ENCODE measurements at places on chromosomes 16 and 17.
A peak's percentile ranks its signal among the peaks of the same experiment; 100 is the strongest.

DNA sequence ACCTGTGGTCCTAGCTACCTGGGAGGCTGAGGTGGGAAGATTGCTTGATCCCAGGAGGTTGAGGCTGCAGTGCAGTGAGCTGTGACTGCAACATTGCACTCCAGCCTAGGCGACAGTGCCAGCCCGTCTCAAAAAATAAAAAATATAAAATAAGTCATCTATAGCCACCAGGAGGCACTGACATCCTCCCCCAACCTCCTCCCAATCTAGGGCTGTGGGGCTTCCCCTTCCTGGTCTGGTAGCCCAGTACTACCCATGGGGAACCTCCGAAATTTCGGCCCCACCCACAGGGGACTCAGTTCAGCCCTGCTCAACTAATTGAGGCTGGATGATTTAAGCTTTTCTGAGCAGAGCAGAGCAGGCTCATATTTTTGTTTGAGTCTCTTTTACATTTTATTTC lies 3.2 kb downstream of the ZSCAN10 start:
- DNase-seq = no peak

DNA sequence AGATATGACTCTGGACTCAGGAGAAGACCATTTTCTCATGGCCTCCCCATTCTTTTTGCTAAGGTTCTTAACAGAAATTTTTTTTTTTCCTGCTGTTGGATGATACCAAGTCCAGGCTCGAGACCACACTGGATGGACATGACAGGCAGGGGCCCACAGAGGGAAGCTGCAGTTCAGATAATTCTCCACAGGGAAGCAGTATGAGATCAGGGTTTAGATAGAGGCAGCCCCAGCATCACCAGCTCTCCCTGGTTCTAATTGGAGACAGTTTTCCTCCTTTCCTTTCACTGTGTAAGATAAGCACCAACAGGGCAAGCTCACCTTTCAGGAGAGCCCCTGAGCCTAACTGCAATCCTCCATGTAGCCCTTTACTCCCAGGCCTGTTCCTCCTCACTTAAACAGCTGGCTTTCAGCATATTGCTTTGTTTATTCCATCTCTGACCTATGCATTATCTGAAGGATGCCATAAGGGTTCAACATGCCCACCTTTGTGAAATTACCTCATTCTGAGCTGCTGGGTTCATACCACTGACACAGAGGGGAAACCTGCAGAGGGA lies 108.1 kb downstream of the SNX11 start:
- DNase-seq = peak; percentile 69

- DNase-seq = no peak
These were observed 2.1 kb downstream of the ACD start for GRCh38 chr16:67657751-67658518.

GRCh38 chr17:28574526-28574925 lies 2.2 kb downstream of the ALDOC start:
- no peak for DNase-seq

GRCh38 chr16:301950-302349 lies 19.0 kb downstream of the PDIA2 start:
- no peak for DNase-seq

- peak; percentile 60 for DNase-seq
These were observed 3.5 kb downstream of the KRT40 start for GRCh38 chr17:40980596-40980995.

GRCh38 chr16:14388243-14388642 lies 241.8 kb downstream of the PARN start:
- DNase-seq = no peak

DNA sequence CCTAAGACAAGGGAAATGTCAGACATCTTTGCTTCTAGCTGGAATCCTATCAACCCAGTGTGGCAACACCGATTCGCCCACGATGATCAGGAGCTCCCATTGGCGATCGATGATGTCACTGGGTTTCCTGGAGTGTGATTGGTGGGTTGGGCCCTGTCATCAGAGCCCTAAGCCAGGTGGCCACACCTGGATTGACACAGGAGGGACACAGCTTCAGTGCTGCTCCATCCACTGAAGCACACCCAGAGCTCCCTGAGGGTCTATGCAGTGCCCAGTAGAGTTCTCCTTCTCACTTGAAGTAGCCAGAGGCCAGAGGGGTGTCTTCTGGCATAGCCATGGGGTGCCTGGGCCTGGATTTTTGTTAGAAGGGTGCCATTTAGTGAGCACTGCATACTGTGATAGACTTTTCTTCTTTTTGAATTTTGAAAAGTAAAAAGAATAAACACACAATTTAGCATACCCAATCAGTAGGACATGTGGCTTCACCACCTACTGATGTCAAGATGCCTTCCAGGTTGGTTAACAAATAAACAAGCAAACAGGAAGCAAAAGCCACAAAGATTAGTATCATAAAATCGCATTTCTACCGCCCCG lies 77.6 kb downstream of the CMIP start:
- no peak for DNase-seq

DNA sequence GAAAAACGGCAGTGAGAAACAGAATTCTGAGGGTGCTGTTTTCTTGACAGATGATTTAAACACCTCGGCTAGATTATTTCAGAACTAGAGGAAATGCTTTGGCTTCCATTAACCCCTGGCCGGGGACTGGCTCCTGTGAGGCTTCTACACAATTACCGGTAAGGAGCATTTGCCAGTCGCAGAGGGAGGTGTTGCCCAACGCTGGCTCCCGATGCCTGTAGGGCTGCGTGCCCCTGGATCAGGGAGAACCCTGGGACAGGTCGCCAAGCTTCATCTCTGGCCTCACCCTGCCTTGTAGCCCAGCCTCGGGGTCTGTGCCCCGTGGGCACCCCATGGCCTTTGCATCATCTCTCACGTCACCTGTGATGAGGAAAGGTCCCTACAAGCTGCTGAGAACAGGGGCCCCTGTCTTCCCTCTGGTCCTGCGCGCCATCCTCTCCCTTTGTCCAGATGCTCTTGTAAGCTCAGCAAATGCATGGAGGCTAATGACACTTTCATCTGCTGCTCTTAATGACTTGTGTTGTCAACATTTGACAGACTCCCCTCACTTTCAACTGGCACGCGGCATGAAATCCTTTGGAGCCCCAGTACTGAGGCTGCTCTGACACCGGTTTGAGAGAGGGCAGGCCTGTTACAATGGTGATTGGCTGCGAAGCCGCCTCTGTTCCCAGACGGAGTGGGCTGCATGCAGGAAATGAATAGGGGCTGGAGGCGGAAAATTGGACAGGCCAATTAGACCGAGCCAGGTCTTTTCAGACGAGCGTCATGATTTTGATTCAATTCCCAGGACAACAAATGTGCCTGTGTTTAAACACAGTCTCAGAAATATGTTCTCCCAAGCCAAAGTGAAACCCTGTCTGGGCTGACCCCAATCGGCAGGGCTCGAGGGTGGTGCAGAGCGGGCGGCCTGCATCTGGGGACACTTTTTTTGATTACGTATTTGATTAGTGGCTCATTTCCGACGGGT lies 85.5 kb upstream of the DOC2B start:
- DNase-seq = peak; percentile 2

DNA sequence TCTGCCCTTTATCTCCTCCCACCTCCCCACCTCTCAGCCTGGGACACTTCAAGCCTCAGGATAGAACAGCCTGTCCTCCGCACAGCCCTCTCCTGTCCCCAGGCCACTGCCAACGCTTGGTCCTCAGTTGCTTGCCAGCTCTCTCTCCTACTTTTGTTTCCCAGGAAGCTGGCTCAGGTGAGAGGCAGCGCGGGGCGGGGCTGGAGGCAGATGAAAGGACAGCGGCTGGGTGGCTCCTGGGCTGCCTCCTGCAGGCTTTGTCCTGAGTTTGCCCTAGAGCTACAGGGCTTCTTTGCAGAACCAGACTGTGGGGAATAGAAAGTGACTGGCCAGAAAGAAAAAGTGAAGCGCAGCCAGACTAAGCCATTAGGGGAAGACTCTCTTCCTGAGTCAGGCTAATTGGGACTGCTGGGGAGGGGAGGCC lies 48.2 kb upstream of the CDC42EP4 start:
- no peak for DNase-seq

GRCh38 chr17:37702598-37702997 lies 42.3 kb downstream of the HNF1B start:
- peak; percentile 67 for DNase-seq

DNA sequence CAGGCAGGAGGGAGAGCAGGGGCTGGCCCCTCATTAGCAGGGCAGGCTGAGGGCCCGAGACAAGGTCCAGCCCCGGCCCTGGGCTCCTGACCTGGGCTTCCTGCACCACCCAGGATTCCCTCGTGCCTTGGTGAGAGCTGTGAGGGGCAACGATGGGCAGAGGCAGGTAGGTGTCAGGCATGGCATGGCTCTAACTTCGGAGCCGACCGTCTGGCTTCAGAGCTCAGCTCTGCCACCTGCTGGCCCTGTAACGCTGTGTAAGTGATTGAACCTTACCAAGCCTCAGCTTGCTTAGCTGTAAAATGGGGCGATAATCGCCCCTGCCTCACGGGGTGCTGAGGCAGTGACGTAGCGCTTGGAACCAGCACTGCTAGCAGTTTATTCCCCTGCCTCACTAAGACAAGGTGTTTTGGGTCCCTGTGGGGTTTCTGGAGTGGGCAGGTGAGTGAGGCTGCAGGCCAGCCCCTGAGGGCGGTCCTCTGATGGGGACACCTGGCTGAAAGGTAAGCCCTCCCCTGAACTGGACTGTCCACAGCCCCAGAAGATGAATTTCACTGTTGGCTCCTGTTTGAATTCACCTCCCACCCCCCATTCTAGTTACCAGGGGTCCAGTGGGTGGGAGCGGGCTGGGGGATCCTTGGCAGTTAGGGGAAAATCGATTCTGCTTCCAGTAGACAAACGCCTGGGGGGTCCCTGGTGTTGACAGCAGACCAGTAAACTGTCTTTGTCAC lies 184.8 kb upstream of the GSE1 start:
- peak; percentile 38 for DNase-seq

DNA sequence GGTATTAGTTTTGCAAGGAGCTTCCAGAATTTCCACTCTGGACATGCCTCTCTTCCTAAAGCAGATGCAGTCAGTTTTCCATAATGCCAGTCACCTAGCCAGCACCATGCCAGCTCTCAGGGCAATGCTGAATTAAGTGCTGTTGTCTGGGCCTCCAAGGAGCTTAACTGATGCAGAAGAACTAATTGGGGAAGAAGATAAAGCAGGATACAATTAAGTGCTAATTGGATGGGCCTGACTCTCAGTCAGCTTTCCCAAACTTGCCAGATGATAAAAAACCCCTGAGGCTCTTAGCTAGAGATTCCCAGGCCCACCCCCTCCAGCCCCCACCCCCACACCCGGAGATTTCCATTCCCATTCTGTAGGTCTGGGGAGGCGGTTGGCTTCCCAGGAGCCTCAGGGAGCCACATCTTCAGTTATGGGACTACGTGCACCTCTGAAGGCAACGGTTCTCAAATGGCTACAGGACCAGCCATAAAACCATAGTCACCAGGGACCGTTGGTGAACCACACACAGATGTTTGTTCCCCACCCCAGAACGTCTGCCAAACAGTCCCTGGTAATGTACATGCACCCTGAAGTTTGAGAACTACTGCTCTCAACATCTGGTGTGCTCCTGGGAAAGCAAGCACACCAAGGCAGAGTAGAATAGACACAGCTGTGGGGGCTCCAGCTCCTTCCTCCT lies 499.1 kb upstream of the CDH5 start:
- no peak for DNase-seq

DNA sequence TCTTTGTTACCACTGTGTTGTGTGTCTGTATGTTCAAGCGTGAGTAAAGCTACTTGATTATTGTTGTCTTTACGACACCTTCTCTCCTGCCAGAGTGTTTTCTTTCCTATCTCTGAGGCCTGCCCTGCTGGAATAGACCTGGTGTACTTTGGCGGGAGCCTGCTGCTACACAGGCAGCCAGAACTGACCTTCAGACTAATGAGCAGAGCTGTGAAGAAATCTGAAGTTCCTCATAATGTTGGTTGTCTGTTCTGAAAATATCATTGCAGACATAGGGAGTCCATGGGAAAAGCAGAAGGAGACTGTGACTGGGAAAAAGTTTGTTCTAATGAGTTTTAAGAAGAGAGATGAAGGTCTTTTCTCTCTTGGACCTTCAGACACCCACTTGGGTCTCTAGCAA lies 9.8 kb downstream of the RHOT1 start:
- DNase-seq = peak; percentile 42

DNA sequence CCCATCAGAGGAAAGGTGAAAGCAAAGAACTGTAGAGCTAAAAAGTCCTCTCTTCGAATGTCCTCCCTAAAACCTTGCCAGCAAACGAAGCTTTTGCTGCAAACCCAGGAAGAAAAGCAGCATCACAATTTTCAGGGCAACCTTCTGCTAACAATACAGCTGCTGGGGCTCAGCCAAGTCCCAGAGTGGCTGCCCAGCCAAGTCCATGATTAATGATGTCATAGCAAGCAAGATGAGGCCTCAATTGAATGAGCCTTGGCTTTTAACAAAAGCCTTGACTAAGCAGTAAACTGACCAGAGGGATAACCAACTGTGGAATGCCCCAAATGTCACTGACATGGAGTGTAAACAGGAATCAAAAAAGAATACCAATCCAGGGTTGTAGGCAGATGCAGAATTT lies 342.7 kb downstream of the PMP22 start:
- DNase-seq = peak; percentile 25

DNA sequence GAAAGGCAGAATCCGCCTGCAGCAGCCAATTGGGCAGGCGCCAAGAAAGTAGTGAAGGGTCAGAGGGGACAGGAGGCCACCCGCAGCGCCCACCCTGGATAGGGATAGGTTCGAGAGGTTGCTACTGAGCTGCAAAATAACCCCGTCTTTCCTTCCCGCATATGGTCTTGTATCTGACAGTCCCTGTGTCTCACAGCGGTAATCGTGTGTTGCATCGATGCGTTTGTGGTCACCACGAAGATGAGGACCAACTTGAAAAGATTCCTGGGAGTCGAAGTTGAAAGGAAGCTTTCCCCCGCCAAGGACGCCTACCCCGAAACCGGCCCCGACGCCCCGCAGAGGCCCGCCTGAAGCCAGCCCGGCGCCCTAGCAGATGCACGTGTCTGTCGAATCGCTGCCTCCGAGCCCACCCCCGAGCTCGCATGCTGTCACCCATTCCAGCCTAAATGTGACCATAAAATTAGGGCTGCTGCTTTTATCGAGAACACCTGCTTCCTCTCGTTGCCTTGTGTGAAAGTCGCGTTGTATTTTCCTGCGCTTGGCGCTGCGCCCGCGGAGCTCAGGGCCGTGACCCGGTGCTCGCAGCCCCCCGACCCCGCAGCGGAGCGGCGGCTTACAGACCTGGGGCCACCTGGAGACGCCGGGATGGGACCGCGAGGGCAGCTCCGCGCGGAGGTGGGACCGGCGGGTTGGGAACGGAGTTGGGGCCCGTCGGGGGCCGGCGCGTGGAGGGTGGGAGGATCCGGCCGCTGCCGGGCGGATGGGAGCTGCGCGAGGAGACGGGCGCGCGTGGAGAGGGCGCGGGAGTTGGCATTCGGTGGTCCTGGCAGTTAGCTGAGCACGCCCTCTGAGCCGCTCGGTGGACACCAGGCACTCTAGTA lies at the start of gene CMTM2:
CMTM2 (plus strand) TSS at position 813 of the 881 bp plus-strand sequence. CDS start 145 bp downstream, outside the sequence.
- DNase-seq = peak; percentile 30

DNA sequence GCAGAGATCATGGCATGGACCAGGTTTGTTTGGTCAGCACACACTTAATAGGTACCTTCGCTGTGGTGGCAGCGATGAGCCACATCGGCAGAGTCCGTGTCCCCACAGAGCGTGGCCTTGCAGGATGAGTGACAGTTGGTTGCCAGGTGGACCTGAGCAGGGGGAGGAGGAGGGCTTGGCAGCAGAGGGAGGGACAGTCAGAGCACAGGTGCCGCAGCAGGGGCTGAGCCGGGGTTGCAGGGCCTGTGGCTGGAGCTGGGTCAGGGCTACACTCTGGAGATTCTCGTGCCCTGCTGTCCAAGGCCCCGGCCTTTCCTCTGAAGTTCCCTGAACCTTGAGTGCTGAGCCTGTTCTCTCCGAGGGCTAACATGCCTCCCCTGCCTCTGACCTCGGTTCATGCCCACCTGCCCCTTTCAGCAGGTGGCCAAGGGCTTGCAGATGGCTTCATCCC lies 24.8 kb downstream of the POLR3E start:
- no peak for DNase-seq

All from choroid plexus epithelial cell (primary cell).